Lung (tissue), 17 donors: ENCODE measurements at places on chromosomes 2 and 18. TPM values are rescaled to one million over a fixed set of nuclear protein-coding genes. Genes with fewer than 3 reads are reported as not detected.

DNA sequence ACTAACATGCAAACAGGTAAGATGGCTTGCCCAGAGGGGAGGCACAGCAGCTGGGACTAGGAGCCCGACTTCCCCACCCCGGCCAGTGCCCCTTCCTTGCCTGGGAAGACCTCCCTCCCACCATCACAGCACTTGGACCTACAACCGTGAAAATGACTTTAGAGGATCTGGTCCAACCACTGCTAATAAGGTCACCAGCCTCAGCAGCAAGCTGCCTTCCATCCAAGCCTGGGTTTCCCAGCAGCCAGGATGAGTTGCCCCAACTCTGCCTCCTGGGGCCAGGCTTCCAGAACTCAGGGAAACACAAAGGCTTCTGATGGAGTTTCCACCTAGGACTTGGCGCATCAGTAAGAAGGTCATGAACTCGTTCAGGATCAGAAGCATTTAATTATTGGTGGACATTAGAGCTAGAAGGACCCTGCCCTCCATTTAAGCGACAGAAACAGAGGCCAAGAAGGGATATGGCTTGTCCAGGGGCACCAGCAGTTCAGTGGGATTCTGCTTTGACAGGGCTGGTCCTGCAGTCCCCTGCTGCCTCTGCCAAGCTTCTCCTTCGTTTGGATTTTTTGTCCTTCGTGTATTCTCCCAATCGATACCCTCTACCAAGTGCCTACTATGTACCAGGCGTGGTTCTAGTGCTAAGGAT, 403.0 kb upstream of the ID2 start:
- no peaks in the 10 kb centered on the region for H3K36me3 ChIP-seq
- DNase-seq = no peak
- no peak overlapping the region for H3K27ac ChIP-seq
- no peak overlapping the region for H3K4me3 ChIP-seq
- H3K27me3 ChIP-seq = no peaks in the 10 kb centered on the region

The DNAJC10 gene
- total RNA-seq = 131 TPM

The TSGA10 gene
- 37.3 TPM for total RNA-seq

The SMAD7 gene
- total RNA-seq = 58.8 TPM
